ENCODE measurements at places on chromosomes 1 and 21. TPM values are rescaled to one million over a fixed set of nuclear protein-coding genes. Genes with fewer than 3 reads are reported as not detected.

GRCh38 chr1:232292239-232292638 lies 337.7 kb downstream of the SIPA1L2 start:
- no peak overlapping the region for H3K27ac ChIP-seq
- H3K27me3 ChIP-seq: no peaks in the 10 kb centered on the region
- H3K36me3 ChIP-seq: no peaks in the 10 kb centered on the region
- H3K4me3 ChIP-seq: no peak overlapping the region
- no peaks in the 10 kb centered on the region for H3K4me1 ChIP-seq
- no peak for DNase-seq

DNA sequence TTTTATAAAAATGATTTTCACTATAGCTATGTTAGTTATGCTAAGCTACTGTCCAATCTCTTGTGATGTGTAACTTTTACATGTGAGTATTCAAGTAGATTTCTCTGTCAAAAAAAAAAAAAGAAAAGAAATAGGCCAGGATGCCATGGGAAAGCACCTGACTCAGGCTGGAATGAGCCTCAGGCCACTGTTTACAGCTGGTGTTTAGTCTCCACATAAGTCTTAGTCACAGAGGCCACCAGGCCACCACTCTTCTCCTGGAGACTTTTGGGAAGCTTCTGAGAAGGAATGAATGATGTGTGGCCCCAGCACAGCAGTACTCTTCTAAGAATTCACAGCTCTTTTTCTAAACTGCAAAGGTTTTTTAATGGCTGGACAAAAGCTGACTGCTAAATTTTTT lies 48.9 kb downstream of the CHML start:
- H3K27me3 ChIP-seq: no peaks in the 10 kb centered on the region
- no peaks in the 10 kb centered on the region for H3K36me3 ChIP-seq
- H3K4me1 ChIP-seq: peaks cover 4% of the 10 kb centered on the region
- peak; percentile 70 for DNase-seq
- no peak overlapping the region for H3K27ac ChIP-seq

- H3K27me3 ChIP-seq: no peaks in the 10 kb centered on the region
- no peak overlapping the region for H3K4me3 ChIP-seq
- DNase-seq: peak; percentile 63
- H3K27ac ChIP-seq: no peak overlapping the region
These were observed 76.4 kb upstream of the DNAH14 start for GRCh38 chr1:224852901-224853568.

- DNase-seq: no peak
- no peaks in the 10 kb centered on the region for H3K4me1 ChIP-seq
- H3K27me3 ChIP-seq: peaks cover 5% of the 10 kb centered on the region
- no peak overlapping the region for H3K27ac ChIP-seq
- H3K4me3 ChIP-seq: no peak overlapping the region
These were observed 4.9 kb downstream of the IL12RB2 start for GRCh38 chr1:67312615-67313014.

DNA sequence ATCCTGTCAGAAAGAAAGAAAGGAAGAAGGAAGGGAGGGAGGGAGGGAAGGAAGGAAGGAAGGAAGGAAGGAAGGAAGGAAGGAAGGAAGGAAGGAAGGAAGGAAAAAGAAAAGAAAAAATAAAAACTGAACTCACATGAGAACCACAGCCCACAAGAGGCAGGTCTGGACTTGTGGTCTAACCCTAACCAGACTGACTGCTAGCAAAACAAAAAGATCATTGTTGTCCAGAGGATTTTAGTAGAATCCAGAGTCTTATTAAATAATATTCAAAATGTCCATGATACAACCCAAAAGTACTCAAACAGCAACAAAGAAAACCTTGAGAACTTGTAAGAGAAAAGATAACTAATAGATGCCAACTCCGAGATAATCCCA lies 4.7 kb upstream of the ITGB2 start:
- H3K36me3 ChIP-seq: no peaks in the 10 kb centered on the region
- DNase-seq: no peak
- no peak overlapping the region for H3K4me3 ChIP-seq
- H3K27ac ChIP-seq: no peak overlapping the region
- peaks cover 38% of the 10 kb centered on the region for H3K27me3 ChIP-seq

DNA sequence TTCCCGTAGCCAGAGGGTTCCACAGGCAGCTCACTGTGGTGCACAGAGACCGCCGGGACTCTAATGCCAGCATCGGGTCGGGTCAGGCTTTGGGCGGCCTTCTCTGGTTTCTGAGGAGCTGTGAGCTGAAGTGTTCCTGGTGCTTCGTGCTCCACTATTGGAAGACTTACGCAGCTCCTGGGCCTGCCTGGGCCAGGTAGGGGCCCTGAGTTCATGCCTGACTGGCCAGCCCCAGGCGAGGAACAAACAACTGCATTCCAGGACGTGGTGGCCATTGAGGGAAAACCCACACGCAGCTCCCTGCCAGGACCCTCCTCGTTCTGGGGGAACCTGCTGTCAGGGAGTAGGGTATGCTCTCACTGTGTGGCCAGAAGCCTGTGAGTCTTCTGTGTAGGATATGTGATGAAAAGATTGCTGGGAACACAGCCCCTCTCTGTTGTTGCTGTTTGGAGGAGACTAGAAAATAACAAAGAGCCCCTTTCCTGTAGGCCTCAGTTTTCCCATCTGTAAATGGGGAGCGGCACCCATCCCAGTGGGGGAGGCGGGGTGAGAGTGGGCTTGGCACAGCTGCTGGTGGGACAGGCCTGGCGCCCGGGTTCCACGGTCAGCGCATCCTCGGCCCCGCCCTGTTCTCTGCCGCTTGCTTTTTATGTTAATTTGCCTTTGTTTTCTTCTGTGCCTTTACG lies 8.4 kb downstream of the RER1 start:
- H3K27ac ChIP-seq: no peak overlapping the region
- no peak for DNase-seq
- H3K27me3 ChIP-seq: no peaks in the 10 kb centered on the region
- peaks cover 54% of the 10 kb centered on the region for H3K36me3 ChIP-seq
- no peaks in the 10 kb centered on the region for H3K4me1 ChIP-seq

GRCh38 chr1:108609483-108610049 lies 49.7 kb downstream of the EEIG2 start:
- H3K27me3 ChIP-seq: no peaks in the 10 kb centered on the region
- no peak overlapping the region for H3K27ac ChIP-seq
- H3K4me3 ChIP-seq: no peak overlapping the region
- no peaks in the 10 kb centered on the region for H3K36me3 ChIP-seq

DNA sequence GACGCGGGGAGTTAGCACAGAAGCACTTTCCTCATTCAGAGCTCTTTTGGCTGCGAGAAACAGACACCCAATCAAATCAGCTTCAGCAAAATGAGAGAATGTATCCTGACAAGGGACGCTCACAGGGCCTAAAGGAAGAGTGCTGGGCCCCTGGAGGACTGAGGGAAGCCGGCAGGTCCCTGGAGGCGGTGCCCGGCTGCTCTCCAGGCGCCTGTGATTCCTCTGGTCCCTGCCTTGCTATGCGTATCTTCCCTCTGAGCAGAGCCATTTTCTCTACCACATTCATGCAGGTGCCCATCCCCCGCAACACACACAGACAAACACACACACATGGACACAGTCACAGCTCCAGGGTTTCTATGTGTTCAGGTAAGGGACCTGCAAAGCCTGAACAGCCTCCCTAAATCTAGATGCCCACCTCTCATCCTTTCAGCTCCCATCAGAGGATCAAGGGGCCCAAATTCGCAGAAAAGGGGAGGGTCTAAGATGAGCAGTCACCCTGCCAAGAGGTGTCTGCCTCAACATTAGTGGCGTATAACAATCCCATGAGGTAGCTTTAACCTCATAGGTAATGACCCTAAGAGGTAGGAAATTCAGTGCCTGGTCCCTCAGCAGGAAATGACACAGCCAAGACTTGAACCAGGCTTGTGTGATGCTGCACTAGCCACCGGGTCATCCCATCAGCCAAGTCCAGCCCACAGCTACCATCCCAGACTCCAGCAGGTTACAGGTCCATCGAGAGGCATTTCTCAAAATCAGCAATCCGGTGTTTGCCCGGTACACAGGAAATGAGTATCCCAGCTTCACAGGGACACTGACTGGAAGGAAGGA lies 29.0 kb downstream of the PTAFR start:
- H3K4me3 ChIP-seq: no peak overlapping the region
- H3K27ac ChIP-seq: no peak overlapping the region
- H3K4me1 ChIP-seq: no peaks in the 10 kb centered on the region
- H3K36me3 ChIP-seq: no peaks in the 10 kb centered on the region
- no peaks in the 10 kb centered on the region for H3K27me3 ChIP-seq
- DNase-seq: no peak

DNA sequence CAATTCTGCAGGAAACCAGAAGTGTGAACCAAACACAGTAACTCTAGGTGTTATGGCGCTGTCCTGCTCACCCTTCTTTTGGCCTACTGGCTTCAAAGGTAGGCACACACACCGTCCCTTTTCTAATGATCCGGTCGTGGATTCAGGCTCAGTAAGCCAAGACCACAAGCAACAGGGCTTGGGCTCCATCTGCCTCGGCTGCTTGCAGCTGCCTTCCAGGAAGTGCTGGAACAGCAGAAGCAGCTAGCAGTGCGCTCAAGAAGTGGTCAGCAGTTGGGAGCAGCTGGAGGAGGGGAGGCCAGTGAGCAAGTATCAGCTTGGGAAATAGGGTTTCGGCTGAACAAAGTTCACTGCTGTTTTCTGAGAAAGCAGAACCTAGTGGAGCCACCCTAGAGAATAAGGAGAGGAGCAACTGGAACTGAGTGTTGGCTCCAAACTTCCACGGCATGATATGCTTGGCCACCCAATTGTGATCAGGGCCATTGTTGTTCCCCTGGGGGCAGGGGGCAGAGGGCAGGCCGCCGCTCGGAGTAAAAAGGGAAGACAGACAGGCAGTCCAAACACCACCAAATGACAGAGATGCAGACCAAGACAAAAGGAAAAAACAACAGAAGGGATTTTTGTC lies 173.4 kb downstream of the TOMM20 start:
- H3K27me3 ChIP-seq: no peaks in the 10 kb centered on the region
- peak; percentile 66 for DNase-seq
- H3K36me3 ChIP-seq: no peaks in the 10 kb centered on the region
- no peak overlapping the region for H3K4me3 ChIP-seq

DNA sequence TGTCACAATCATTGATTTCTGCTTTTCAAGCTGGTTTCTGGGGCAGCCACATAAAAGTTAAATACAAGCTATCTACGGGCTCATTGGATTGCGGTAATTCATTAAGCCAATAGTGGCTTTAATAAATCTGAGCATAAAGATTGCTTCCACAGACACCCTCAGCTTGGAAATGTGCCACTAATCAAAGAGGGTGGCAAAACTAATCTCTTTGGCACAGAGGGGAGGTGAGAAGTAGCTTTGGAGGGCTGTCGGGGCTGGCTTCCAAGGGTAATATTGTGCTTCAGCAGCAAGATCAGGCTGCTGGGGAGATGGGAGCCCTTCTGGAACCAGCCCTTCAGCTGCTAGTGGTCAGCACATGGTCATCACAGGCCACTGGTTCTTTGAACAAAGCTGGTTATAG lies 21.2 kb upstream of the KAZN start:
- H3K4me3 ChIP-seq: no peak overlapping the region
- DNase-seq: no peak
- H3K4me1 ChIP-seq: no peaks in the 10 kb centered on the region
- no peaks in the 10 kb centered on the region for H3K27me3 ChIP-seq
- H3K36me3 ChIP-seq: no peaks in the 10 kb centered on the region

DNA sequence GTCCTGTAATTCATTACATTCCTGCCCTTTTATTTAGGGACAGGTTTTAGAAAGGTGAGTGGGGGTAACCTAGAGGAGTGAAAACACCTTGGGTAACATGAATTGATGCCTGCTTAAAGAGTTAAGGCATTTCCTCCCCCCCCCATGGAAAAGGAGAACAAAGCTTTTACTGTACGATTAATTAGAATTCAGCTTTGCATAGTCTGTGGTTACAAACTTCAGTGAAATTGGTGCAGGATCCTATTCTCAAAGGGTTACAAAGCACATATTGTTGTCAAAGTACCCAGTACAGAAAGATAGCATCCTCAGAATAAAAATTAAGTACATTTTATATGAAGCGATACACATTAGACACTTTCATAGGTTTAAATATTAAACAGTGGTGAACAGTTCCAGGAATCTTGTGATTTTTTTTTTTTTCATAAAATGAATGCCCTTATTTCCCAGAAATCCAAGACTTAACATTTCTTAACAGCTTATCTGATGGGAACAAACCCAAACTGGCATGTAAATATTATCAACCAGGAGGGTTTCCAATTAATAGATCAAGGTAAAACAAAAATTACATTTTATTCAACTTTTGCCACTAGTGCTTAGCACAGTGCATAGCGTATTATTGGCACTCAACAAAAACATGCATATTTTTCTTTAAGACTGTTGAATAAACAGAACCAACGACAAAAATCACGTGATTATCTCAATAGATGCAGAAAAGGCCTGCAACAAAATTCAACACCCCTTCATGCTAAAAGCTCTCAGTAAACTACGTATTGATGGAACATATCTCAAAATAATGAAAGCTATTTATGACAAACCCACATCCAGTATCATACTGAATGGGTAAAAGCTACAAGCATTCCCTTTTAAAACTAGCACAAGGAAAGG lies 172.7 kb downstream of the PDE4B start:
- no peaks in the 10 kb centered on the region for H3K36me3 ChIP-seq
- H3K4me1 ChIP-seq: no peaks in the 10 kb centered on the region
- H3K4me3 ChIP-seq: no peak overlapping the region
- no peak overlapping the region for H3K27ac ChIP-seq

- no peak overlapping the region for H3K4me3 ChIP-seq
- no peak overlapping the region for H3K27ac ChIP-seq
- H3K36me3 ChIP-seq: no peaks in the 10 kb centered on the region
- H3K27me3 ChIP-seq: peaks cover 2% of the 10 kb centered on the region
- peak; percentile 62 for DNase-seq
These were observed 36.4 kb upstream of the BCL9 start for GRCh38 chr1:147504801-147505311.

- no peaks in the 10 kb centered on the region for H3K36me3 ChIP-seq
- H3K27me3 ChIP-seq: peaks cover 2% of the 10 kb centered on the region
- no peaks in the 10 kb centered on the region for H3K4me1 ChIP-seq
- no peak overlapping the region for H3K4me3 ChIP-seq
- H3K27ac ChIP-seq: no peak overlapping the region
These were observed 7.9 kb upstream of the AMPD1 start for GRCh38 chr1:114703242-114703641.

- H3K27ac ChIP-seq: no peak overlapping the region
- H3K4me1 ChIP-seq: no peaks in the 10 kb centered on the region
- DNase-seq: no peak
- no peak overlapping the region for H3K4me3 ChIP-seq
- H3K36me3 ChIP-seq: no peaks in the 10 kb centered on the region
These were observed 147.9 kb upstream of the ETV3 start for GRCh38 chr1:157286096-157286495.

- H3K27ac ChIP-seq: no peak overlapping the region
- DNase-seq: no peak
- H3K27me3 ChIP-seq: no peaks in the 10 kb centered on the region
- no peaks in the 10 kb centered on the region for H3K4me1 ChIP-seq
These were observed 93.4 kb upstream of the KCNK1 start for GRCh38 chr1:233520261-233521191.

GRCh38 chr1:236429715-236430274 lies 35.7 kb downstream of the EDARADD start:
- H3K4me3 ChIP-seq: no peak overlapping the region
- no peak for DNase-seq
- H3K27me3 ChIP-seq: no peaks in the 10 kb centered on the region
- H3K4me1 ChIP-seq: no peaks in the 10 kb centered on the region
- H3K36me3 ChIP-seq: no peaks in the 10 kb centered on the region
- no peak overlapping the region for H3K27ac ChIP-seq

The A3GALT2 gene
- total RNA-seq: not detected

The CD160 gene
- not detected for total RNA-seq

Data from fibroblast of lung (primary cell).